ENCODE measurements at places on chromosomes 11 and 22.
A peak's percentile ranks its signal among the peaks of the same experiment; 100 is the strongest.

DNA sequence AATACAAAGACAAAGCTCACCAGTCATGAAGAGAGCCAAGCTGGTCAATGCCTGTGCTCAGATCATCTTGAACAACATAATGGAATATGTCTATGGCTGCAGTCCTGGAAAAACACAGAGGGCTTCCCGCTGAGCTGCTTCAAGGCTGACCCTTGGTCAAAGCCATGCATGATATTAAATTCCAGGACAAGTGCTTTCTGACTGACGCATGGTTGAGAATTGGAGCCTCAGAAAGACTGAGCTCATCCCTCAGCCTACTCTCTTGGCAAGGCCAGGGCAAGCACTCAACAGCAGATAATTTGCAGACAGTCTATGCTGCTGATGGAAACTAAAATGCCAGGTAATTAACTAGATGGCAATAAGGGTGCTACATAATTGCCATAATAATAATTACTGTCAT lies 89.2 kb downstream of the GALNT18 start:
- no peak for DNase-seq

DNA sequence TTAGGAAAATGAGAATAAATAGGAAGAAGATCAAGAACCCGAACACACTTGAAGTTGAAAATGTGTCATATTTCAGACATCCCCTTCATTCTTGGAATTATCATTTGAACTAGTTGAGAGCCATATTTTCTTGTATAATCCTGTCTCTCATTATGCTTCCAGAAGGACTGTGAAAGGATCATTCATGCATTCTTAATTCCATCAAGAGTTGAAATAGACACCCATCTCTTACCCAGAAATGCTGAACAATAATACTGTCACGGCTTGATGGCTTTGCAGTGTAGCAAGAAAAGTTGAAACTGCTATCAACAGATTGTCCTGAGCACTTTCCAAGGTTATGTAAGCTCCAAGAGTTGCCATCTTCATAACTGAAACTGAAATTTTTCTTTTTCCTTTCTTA lies 79.7 kb downstream of the ARHGAP42 start:
- DNase-seq = no peak

- no peak for DNase-seq
Measured at GRCh38 chr11:11569936-11570491, 51.8 kb downstream of the GALNT18 start.

DNA sequence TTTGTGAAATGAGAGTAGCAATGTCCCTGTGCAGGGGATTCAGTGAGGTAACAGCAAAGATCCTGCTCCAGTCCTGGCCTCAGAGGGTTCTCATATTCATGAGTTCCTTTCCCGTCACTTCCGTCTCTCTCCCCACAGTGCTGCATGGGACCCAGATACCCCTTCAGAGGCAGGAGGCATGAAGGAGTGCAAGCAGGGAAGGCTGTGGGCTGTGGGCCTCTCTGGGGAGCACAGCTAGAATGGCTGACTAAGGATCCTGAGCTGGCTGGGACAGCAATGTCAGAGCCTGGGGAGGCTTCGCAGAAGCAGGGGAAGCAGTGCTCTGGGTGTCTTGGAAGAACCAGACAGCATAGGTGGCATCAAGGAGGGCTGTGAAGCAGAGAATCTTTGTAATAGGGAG lies 13.0 kb downstream of the PKNOX2 start:
- no peak for DNase-seq

DNA sequence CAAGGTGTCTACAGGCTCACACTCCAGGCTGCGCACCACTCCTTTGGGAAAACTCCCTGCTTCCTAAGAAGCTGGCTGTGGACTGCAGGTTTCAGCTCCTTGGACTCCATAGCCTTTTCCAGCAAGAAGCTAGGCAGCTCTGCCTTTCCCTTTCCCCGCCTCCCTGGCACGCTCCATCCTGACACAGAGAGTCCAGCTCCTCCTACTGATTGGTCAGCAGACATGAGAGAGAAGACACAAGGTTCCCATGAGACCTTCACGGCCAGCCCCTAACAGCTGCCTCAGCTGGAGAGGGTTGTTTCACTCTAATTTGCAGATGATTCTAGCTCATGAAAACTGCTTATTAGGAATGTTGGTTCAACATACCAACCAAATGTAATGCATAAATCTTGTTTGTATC lies 27.6 kb downstream of the TENM4 start:
- DNase-seq = peak; percentile 41
